ENCODE measurements at places on chromosomes 4 and X.

GRCh38 chr4:112094330-112094729, 50.9 kb upstream of the FAM241A start:
- DNase-seq, result no peak

GRCh38 chr4:38581426-38582106, 82.4 kb upstream of the KLF3 start:
- no peak for DNase-seq

- DNase-seq, result no peak
These were observed 20.8 kb downstream of the PRDM5 start for GRCh38 chr4:120901731-120902130.

- DNase-seq, result no peak
These were observed 30.6 kb downstream of the ACE2 start for GRCh38 chrX:15570145-15570544.

DNA sequence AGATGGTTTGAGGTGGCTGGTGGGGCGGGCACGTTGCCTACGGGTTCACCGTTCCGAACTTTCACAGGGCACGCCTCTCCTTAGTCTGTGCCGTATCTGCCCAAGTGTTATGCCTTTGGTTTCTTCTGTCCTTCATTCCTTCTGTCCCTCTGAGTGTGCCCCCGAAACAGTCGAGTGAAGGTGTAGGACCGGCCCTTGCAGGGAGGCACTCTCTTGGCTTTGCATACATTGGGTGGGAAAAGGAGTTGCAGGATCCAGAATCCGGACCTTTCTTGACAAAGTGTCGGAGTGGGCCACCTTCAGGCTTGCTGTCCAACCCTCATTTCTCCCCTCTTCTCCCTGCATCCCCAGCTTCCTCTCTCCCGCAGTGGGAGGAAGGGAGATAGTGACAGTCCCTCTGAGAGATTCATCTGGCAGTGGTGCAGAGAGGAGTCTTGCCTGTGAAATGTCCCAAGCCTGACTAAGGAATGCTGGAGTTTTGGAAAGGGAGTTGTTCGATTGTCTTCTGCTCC, 569 bp downstream of the ARFIP1 start:
- no peak for DNase-seq

DNA sequence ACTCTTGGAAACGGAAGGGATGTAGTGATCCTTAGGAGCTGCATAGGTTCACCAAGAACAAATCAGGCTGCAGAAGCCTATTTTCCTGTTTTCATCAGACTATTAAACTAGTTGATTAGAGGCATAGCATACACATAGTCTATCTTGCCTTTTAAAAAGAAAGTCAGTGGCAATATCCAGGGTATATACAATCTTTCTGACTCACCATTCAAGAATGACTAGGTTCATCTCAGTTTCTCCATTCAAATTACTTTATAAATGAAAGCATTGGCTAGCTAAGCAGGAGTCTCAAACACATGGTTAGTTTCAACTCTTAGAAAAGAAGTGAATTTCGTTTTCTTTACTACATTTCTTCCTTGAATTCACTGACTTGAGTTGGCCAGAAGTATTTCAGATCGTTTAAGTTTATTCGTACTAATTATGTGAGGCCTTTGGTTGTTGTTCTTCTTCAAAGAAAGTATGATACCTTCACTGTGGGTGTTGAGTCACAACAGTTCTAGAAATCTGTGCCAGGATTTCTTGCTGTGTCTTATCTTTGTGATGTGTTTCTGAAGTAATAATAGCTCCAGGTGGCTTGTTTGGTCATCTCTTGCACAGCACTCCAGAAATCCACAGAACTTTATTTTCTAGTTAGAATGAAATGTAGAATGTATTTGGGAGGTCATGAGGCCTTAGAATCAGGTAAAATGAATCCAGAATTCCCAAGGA, 88.2 kb downstream of the AWAT2 start:
- no peak for DNase-seq

DNA sequence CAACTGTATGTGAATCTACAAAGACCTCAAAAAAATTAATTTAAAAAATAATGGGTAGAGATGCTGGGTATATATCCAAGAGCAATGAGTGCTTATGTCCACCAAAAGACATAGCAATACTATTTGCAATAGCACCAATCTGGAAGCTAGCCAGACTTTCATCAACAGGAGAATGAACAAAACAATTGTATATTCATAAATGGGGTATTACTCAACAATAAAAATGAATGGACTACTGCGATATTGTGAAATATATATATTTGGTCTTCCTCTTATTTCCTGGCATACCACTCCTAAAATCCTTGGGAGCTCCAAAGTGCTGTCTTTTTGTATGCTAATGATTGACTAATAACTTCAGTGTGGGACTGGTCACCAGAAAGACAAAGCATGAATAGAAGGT, 77.5 kb downstream of the MSN start:
- no peak for DNase-seq

Measured in forelimb muscle (tissue), 1 donor.